ENCODE measurements at places on chromosomes 5 and 9.

DNA sequence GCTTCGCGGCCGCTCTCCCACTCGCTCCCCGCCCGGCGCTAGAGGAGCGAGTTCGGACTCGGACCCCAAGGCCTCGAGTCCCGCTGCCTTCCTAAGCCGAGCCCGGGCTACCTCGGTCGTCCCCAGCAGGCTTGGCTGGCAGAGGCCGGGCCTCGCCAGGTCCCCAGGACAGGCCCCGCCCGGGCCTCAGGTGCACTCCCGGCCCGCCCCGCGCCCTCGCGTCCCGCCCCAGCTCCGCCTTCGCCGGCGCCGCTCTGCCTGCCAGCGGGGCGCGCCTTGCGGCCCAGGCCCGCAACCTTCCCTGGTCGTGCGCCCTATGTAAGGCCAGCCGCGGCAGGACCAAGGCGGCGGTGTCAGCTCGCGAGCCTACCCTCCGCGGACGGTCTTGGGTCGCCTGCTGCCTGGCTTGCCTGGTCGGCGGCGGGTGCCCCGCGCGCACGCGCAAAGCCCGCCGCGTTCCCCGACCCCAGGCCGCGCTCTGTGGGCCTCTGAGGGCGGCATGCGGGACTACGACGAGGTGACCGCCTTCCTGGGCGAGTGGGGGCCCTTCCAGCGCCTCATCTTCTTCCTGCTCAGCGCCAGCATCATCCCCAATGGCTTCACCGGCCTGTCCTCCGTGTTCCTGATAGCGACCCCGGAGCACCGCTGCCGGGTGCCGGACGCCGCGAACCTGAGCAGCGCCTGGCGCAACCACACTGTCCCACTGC, at the start of gene SLC22A5:
TSS of gene SLC22A5 (plus strand) at position 237 of the 707 bp plus-strand sequence. CDS start at position 500, 263 bp downstream.
- peak; percentile 48 for DNase-seq

- no peak for DNase-seq
These were observed 614.7 kb downstream of the CSNK1G3 start for GRCh38 chr5:124126504-124127217.

DNA sequence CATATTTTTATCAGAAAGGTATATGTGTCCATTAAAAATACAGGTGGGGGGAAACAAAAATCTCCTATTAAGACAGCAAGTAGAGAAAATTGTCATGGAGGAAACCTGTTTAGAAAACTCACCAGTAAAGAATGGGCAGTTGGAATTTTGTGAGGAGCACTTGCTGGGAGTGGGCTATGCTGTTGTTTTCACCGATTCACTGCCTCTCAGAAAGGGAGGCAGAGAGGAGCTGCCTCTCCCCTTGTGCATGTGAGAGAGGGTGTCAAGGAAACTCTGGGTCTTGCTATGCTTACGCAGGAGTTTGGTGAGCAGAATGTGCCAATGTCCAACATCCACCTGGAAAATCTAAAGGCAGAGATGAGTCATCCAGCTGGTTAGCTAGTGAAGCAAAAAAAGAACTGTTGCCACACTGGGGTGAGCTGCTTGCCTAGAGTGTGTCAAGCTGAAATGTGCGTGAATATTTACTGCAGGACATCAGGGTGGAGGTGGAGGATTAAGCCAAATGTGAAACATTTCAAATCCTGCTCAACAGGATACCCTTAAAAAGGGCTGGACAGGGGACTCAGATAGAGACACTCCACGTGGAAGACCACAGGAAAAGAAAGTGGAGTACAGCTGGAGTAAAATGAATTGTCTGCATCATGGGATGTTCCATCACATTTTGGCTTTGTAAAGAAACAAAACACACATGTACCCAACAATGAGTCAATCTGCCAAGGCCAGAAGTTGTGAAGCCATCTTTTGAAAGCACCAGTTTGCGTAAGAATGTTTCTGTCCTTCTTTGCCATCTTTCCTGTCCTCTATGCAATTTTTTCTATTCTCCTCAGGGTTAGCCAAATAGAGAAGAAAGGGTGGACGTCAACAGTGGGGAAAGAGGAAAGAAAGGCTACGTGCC, 449.7 kb upstream of the MPDZ start:
- DNase-seq, result no peak

DNA sequence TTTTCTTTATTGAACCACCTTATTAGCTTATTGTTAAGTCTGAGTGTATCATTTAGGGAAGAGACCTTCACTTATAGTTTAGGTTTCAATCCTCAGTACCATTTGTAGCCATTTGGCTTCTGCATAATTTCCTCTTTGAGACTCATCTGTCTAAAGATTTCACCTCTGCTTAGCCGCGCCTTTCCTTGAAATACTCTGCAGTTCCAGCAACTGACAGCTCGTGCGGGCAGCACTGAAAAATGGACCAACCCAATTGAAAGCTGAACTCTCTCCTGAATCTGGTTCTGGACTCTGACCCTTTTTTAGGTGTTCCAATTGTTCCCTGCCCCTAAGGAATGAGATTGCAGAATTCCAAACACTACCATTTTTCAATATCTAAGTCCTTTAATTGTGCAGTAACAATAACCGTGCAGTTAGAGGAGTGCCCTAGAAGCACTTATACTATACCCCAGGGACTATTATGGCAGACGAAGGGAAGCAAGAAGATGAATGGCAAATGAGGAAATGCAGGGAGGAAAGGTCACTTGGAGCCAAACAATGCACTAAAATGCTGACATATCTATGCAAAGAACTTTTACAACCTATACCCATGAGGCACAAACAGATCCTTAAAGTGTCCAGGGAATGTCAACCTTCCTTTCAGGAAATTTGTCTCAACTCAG, 50.1 kb upstream of the PDE4D start:
- DNase-seq, result no peak

GRCh38 chr5:57054671-57055070, 102.7 kb upstream of the MIER3 start:
- no peak for DNase-seq

DNA sequence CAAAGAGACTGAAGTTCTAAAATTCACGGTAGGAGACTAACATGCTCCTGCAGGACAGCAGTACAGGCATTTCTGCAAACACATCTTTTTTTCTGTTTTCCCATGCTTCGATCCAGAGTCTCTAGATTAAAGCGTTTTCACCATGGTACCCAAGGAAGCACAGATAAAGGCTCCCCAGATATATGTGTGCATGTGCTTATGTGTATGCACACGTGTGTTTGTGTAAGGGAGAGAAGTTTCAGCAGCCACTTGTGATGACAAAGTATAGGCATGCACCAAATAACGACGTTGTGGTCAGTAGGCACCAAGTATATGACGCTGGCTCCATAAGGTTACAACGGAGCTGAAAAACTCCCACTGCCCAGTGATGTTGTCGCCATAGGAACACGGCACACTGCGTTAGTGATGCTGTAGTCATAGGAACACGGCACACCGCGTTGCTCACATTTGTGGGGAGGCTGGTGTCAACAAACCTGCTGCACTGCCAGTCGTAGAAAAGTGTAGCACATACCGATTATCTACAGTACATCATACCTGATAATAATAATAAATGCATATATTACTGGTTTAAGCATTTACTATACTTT, 21.7 kb downstream of the MED10 start:
- DNase-seq, result no peak

GRCh38 chr9:107251756-107252322, 31.2 kb upstream of the RAD23B start:
- no peak for DNase-seq

DNA sequence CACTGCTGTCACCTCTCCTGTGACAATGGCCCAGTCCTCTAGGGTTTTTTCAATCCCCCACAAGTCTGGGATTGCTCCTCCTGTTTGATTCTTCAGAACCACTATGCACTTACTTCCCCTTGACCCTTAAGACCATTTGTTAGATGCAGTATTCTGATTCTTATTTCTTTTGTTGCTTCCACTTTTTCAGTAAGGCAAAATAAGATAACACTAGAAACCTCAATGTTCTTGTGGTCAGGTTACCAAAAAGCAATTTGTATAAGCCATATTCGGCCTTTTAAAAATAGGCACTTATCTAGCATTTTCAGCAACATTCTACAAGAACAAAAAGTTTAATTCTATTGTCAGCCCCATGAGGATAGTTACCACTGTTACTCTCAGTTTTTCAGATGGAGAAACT, 220.0 kb downstream of the KDM4C start:
- DNase-seq, result no peak

- DNase-seq, result no peak
These were observed 32.4 kb upstream of the CTNNA1 start for GRCh38 chr5:138720840-138721239.

DNA sequence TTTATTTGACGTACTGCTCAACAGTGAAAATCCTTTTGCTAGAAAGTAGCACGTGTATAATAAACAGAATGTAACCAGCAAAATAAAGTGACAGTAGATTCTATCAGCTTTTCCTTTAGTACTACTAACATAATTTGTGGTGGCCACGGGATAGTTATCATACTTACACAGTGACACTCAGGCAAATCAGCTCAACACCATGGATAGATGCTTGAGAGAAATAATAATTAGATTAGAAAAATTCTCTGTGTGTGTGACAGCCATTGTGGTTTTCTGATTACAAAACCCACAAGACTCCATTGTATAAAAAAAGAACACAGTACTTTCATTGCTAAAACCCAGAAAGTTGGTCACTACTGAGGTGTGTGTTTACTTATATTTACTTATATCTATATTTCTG, 101.1 kb downstream of the MUSK start:
- no peak for DNase-seq

- no peak for DNase-seq
These were observed 861 bp downstream of the MTX3 start for GRCh38 chr5:79990205-79990597.

- DNase-seq, result no peak
These were observed 78.4 kb upstream of the PTGER4 start for GRCh38 chr5:40601198-40601868.

GRCh38 chr9:34133436-34133949, 7.0 kb upstream of the DCAF12 start:
- DNase-seq, result no peak

DNA sequence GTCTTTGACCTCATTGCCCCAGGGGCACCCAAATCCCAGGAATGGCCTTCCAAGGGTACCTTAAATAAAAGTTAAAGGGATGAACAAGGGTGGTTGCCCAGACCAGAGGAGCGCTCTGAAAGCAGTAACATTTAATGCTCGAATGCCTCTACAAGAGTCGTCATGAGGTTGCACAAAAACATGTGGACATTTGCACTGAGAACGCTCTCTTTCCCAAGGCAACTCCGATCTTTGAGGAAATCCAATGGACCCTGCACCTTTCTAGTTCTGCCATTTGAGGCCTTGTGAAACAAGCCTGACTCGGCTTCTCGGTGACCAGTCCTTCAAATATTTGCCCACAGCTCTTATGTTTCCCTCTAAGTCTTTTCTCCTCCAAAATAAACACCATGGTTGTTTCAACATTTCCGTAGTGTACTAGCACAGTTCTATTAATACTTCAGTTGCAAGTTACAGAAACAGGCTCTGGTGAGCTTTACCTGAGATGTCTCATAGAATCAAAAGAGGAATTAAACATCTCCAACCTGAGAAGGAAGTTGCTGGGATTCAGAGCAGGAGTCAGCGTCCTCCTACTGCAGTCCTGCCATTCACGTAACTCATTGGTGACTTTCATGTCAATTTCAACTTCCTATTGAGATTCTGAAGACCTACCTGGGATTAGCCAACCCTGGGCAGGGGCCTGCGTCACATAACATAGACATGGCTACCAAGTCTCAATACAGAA, 168.8 kb upstream of the RAI14 start:
- DNase-seq, result no peak

GRCh38 chr9:19701991-19702390, 86.8 kb downstream of the SLC24A2 start:
- no peak for DNase-seq

GRCh38 chr5:153900703-153901395, 137.9 kb downstream of the FAM114A2 start:
- DNase-seq, result no peak

- DNase-seq, result no peak
These were observed 429.3 kb downstream of the CCDC171 start for GRCh38 chr9:15982182-15982581.

DNA sequence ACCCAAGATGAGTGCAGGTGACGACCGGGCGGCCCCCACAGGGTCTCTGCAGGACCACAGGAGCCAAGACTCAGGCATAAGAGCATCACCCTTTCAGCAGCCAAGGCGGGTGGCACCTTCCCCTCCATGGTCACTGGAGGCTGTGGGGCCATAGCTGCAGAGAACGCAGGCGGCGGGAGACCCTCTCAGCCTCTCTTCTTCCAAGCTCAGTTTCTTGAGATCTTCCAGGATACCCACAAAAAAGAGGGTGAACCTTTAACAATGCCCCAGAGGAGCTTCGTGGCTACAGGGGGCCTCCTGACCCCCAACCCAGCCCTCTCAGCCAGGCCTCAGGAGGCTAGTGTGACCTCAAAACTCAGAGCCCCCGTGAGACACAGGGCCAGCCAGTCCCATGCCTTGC, 5.8 kb upstream of the TBC1D9B start:
- DNase-seq, result no peak

GRCh38 chr9:91813176-91813795, 136.7 kb downstream of the ROR2 start:
- no peak for DNase-seq
